ENCODE measurements at places on chromosomes 16 and 17.
A peak's percentile ranks its signal among the peaks of the same experiment; 100 is the strongest.

DNA sequence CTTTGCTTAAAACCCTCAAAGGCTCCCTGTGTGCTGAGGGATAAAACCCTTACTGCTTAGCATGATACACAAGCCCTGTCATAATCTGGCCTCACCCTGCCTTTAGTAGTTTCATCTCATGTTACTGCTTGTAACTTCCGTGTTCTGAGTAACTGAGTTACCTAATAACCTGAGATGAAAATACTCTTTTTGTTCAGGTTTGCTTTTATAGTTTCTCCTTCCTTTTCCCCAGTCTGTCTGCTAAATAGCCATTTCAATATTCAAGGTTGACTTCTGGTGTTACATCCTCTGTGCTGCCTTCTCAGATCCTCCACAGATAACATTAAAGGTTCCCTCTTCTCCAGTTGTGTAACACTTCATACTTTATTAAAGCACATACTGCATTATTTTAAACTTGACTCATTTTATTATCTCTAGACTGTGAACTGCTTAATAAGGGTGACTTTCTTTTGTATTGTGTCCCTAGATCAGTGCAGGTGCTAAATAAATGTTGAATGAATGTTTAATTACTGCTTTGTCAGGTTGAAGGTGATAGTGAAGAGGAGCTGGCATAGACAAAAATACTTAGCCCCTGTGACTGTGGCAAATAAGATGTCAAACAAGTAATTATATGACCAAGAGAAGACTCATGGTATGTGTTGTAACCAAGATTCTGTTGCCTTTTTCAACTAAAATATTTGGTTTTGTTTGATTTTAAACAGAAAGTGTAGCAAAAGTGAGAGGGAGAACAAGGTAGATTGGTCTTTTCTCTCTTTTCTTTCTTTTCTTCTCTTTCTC, 47.8 kb downstream of the NFAT5 start:
- ATAC-seq, result peak; percentile 97

- peak; percentile 10 for ATAC-seq
Observed at GRCh38 chr17:83195330-83196023, 116.1 kb downstream of the METRNL start.

DNA sequence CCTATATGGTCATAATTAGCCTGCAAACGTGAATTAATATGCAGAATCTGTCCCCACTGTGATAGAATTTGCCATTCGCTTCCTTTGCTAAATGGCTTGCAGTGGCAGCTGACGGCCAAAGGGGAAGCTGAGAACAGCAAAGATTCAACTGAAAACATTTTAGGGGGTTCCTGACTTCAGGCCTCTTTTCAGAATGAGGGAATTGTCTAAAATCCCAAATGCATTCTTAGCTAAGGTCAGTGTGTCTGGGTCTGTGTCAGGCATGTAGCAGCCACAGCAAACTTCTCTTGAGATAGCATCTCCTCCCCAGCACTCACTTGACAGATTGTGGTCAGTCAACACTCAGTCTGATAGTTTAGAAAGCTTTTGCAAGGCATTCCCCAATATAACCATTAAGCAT, 701.1 kb downstream of the WWOX start:
- ATAC-seq, result no peak

- no peak for ATAC-seq
Observed at GRCh38 chr17:8284126-8284525, 4.3 kb upstream of the RANGRF start.

DNA sequence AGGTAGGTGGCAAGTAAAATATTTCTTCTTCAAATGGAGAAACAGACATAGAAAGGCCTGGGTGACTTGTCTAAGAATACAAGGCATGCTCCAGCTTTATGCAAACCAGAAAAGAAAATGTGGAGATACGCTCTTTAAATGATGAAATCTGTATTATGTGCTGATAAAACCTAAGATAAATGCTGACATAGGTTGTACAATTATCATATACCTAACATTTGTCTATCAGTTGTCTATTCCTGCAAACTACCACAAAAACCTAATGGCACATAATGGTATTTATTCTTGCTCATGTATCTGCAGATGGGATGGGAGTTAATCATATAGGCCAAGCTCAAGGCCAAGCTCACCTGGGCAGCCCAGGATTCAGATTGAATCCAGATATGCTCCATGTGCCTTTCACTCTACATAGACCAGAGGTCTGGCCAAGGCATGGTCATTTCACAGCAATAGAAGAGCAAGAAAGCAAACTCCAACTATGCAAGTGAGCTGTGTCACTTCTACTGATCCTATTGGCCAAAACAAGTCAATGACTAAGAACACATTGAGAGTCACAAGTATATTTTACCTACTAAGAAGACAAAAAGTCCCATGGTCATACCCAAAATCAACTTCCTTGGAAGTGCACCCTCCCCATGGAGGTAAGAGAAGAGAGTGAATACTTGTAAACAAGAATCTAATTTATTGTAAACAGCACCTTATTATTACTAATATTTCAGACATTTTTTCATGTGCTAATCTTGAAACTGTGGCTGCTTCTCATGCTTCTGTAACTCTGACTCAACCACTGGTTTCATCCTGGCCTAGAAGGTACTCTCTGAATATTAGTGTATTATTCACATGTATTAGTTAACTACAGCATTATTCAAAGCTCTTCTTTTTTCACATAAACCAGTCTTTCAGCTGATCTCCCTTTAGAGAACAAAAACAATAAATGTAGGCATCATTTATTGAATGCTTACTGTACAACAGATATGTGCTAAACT, 270.7 kb upstream of the SOX9 start:
- ATAC-seq, result no peak

GRCh38 chr17:32192379-32192778, 50.1 kb downstream of the RHOT1 start:
- no peak for ATAC-seq

All from esophagus mucosa (tissue), 1 donor.